ENCODE measurements at places on chromosomes 4 and X. TPM values are rescaled to one million over a fixed set of nuclear protein-coding genes. Genes with fewer than 3 reads are reported as not detected.

NPY2R gene
- total RNA-seq: not detected

CHRNA9 gene
- not detected for total RNA-seq

COL4A5 gene
- 39.2 TPM for total RNA-seq

PNCK gene
- not detected for total RNA-seq

STK32B gene
- 0.90 TPM for total RNA-seq

GABRE gene
- total RNA-seq: 21.2 TPM

GRCh38 chrX:12206413-12206812 lies 68.1 kb downstream of the FRMPD4 start:
- DNase-seq: no peak
- H3K4me1 ChIP-seq: no peaks in the 10 kb centered on the region
- no peaks in the 10 kb centered on the region for H3K36me3 ChIP-seq
- H3K27me3 ChIP-seq: no peaks in the 10 kb centered on the region
- no peak overlapping the region for H3K4me3 ChIP-seq
- H3K27ac ChIP-seq: no peak overlapping the region

DNA sequence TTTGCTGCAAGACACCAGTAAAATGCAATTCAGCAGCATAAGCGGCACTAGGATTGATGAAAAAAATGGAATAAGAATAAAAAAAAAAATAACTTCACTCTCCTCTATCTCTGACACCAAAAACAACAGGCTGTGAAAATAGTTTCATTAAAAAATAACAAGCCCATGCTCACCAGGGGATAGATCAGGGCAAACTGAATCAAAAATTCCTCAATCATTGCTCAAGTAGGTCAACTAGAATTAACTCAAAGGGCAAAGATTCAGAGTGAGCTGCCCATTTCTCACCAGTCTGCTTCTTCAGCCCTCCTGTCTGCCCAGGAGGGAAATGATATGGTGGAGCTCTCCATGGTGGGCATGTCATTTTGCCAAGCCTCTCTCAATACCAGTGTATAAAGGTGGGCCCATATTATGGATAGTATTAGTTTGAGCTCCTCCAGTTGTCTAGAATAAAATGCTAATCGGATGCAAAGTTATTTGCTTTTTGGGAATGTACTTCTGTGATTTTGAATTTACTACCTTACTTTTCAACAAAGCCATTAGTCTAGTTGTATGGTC lies 153.9 kb downstream of the UNC5C start:
- no peaks in the 10 kb centered on the region for H3K36me3 ChIP-seq
- H3K27me3 ChIP-seq: no peaks in the 10 kb centered on the region

DNA sequence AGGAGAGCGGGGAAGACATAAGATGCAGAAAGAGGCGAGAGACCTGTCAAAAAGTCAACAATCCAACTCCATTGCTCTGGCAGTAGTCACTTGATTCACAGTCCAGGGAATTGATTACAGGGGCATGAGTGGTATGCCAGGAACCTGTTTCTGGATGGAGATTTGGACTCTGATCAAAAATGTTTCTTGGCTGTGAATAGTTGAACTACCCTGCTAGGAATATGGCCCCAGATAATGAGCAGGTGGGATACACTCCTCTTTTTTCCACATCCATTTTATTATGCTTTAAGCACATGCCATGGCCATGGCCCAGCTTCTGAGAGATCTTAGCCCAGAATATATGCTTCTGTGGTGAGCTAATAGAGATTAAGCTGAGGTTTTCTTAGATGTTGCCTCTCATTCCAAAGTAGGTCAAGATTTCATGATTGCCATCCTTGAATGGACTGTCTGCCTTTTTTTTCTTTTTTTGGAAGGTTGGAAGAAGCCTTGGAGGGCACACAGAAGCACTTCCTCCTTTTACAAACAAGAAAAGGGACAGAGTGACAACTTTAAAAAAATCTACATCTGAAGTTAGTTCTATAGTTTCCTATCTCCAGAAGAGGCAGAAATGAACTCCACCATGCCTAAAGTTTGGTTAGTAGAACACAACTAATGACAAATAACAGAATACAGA lies 121.9 kb downstream of the KIT start:
- no peaks in the 10 kb centered on the region for H3K36me3 ChIP-seq
- no peak for DNase-seq
- H3K4me3 ChIP-seq: no peak overlapping the region
- H3K27ac ChIP-seq: no peak overlapping the region
- no peaks in the 10 kb centered on the region for H3K27me3 ChIP-seq

DNA sequence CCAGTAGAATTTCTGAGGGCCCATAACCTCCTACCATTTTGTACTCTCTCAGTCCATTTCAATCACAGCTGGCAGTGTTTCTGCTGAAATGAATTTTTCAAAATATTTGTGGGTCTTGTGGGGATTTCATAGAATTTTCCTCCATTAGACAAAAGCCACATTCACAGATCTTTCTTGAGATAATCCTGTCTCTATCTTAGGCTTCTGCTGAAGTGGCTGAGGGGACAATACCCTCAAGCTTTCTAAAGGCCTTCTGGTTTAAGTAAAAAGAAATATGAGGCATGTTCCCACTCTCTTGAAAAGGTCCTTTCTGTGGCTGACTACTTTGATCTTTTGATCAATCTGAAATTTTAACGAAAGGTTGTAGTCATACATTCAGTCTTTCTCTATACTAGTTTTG lies 1930.0 kb upstream of the AGA start:
- H3K27me3 ChIP-seq: no peaks in the 10 kb centered on the region
- no peak overlapping the region for H3K4me3 ChIP-seq
- H3K4me1 ChIP-seq: no peaks in the 10 kb centered on the region
- no peak overlapping the region for H3K27ac ChIP-seq

DNA sequence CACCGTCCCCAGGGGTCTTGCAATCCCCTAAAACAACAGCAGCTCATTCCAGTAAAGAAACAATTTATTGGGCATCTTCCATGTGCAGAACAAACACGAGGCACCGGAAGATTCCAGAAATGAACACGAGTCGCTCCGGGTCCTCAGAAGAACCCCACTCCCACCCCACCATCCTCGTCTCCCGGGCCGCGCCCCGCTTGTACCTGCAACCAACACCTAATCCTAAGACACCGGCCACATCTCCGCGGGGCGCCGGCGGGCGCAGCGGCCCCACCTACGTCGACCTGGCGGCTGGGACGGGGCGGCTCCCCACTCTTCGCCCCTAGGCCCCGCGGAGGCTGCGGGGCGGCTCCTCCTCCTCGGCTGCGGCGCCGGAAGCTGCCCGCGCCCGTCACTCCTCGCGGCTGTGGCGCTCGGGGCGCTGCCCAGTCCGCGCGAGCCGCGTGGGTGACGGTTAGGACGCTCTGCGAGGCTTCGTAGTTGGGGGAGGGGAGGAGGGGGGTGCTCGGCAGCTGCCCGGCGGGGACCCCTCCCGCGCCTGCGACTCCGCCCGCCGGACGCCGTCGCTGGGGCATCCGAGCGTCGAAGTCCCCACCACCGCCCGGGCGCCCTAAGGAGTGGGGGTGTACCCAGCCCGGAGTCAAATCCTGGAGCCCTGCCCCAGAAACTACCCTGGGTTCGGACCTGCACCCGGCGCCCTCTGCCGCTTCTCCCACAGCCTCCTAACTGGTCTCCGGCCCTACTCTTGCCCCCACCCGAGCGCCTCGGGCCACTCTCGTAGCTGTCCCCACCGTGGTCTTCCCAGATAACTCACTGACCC lies at the start of gene CCDC158:
TSS of gene CCDC158 (minus strand) at position 380 of the 820 bp plus-strand sequence. CDS start 17,934 bp downstream, outside the sequence.
- peak within 1 kb of the TSS; percentile 38 for H3K4me3 ChIP-seq
- H3K27me3 ChIP-seq: peaks cover 25% of the 10 kb centered on the region

GRCh38 chr4:40848940-40849339 lies 99.2 kb downstream of the NSUN7 start:
- H3K4me1 ChIP-seq: no peaks in the 10 kb centered on the region
- DNase-seq: no peak
- H3K27ac ChIP-seq: no peak overlapping the region
- no peak overlapping the region for H3K4me3 ChIP-seq
- H3K27me3 ChIP-seq: no peaks in the 10 kb centered on the region

GRCh38 chrX:119690921-119691716 lies 1.8 kb downstream of the SEPTIN6 start:
- no peak for DNase-seq
- H3K4me3 ChIP-seq: peak overlapping the region; percentile 64
- H3K4me1 ChIP-seq: peaks cover 34% of the 10 kb centered on the region
- no peaks in the 10 kb centered on the region for H3K27me3 ChIP-seq

DNA sequence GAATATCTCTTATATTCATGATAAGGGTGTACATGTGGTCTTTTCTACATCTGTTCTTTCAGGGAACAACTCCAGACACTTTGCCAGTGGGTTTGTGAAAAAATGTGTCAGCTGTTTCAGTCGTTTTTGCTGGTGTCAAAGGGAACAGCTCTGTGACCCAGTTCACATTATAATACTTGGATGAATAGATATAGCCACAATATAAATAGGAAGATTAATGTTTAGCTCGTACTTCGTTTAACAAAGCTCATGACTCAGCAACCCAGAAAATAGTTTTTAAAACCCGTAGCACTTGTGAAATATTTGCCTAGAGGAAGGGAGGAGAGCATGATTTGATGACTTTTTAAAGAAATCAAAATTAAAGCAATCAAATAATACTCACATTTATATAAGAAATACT lies 7.9 kb downstream of the LIAS start:
- no peak for DNase-seq
- H3K4me1 ChIP-seq: no peaks in the 10 kb centered on the region
- no peaks in the 10 kb centered on the region for H3K27me3 ChIP-seq
- no peak overlapping the region for H3K4me3 ChIP-seq
- H3K36me3 ChIP-seq: peaks cover 45% of the 10 kb centered on the region
- H3K27ac ChIP-seq: no peak overlapping the region

DNA sequence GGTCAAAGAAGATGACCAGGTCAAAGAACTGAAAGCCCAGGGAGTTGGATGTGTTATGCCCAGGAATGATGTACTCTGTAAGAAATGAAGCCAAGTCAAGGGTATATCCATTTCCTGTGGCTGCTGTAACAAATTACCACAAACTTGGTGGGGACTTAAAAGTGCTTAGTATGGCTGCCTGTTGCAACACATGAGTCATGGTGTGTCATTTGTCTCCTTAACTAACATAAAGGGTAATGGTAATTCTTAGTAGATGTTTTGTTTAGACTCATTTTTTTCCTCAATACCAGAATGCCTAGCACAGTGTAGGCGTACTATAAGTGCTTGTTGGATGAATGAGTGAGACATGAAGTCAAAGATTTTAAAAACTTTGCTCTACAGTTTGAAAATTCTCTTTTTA lies 45.7 kb downstream of the SYTL5 start:
- H3K36me3 ChIP-seq: no peaks in the 10 kb centered on the region
- no peaks in the 10 kb centered on the region for H3K4me1 ChIP-seq
- no peak for DNase-seq
- no peaks in the 10 kb centered on the region for H3K27me3 ChIP-seq
- H3K27ac ChIP-seq: no peak overlapping the region
- H3K4me3 ChIP-seq: no peak overlapping the region

GRCh38 chr4:13984991-13985800 lies 357.7 kb upstream of the BOD1L1 start:
- H3K4me3 ChIP-seq: no peak overlapping the region
- no peaks in the 10 kb centered on the region for H3K27me3 ChIP-seq
- DNase-seq: no peak

- no peak for DNase-seq
- no peak overlapping the region for H3K27ac ChIP-seq
- H3K4me1 ChIP-seq: peaks cover 13% of the 10 kb centered on the region
- peaks cover 12% of the 10 kb centered on the region for H3K36me3 ChIP-seq
Measured at GRCh38 chr4:139297001-139297410, 4.3 kb upstream of the NAA15 start.

- no peak for DNase-seq
- no peaks in the 10 kb centered on the region for H3K36me3 ChIP-seq
- H3K4me3 ChIP-seq: no peak overlapping the region
- H3K27me3 ChIP-seq: no peaks in the 10 kb centered on the region
- H3K27ac ChIP-seq: no peak overlapping the region
- H3K4me1 ChIP-seq: no peaks in the 10 kb centered on the region
Measured at GRCh38 chr4:110702326-110702725, 79.4 kb upstream of the PITX2 start.

Measured in left lung (tissue), 14 donors.